NCI-H1436 (cell line): ENCODE measurements at places on chromosomes 16 and 17.

- no peak for DNase-seq
Observed at GRCh38 chr17:75872434-75873351, 5.7 kb downstream of the TRIM47 start.

GRCh38 chr16:53982631-53983042 is 278.7 kb downstream of the FTO start:
- no peak for DNase-seq

DNA sequence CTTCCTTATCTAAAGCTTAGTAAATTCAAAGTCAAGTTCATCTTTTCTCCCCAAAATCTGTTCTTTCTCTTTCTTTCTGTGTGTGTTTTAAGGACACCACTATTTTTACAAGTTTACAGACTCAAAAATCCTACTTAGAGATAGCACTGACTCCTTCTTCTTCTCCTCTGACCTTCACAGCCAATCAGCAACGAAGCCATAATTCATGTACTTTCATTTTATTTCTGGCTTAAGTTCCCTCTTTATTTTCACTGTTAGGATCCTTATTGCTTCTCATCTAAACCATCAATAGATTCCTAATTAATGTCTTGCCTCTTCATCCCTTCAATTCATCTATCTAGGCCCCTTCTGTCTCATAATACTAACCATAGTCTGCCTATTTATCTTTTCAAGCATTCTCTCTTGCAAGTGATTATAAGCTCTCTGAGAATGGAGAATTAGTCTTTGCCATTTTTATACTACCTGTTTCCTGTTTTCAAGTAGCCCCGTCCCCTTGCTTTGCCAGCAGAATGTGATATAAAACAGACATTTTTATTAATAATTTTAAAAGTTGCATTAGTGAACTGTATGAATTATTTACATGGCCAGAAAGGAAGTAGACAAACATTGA is 27.0 kb downstream of the CDC27 start:
- no peak for DNase-seq

DNA sequence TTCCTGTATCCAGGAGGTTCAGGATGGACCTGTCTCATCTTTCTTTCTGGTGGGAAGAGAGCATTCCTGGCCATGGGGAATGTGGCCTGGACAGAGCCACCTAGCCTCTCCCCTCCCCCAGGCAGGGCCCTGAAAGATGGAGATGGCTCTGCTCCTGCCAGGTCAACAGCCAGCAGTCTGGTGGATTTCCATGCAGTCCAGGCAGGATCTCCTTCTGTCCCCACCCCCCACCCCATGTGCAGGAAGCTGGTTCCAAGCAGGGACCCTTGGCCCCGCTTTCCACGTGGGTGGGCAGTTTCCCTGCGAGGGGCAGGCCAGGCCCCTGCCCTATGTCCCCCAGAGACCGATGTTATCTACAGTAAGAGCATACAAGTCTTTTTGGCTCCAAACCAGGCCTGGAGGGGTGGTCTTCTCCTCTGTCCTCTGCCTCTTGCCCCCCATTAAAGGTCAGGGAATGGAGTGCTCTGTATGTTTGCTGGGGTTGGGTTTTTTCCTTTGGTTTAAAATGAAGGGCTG is 240.5 kb downstream of the SEC14L1 start:
- DNase-seq = no peak

- DNase-seq = peak; percentile 41
Observed at GRCh38 chr17:48004983-48005382, 32.6 kb downstream of the COPZ2 start.

DNA sequence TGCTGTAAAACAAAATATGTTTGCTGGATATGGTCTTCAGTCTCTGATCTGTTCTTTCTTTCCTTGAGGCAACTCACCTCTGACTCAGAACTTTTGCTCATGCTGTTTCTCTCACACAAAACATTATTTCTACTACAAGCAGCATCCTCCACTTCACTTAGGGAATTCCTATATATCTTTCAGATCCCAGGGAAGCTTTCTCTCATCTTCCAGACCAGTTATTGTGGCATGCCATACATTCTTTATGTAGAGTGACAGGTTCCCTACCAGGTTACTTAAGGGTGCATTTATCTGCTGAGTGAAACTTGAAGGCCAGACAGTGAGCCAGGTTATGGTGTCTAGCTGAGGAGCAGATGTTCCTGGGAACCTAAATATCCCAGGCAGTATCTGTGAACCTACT is 1226.0 kb downstream of the CDH8 start:
- DNase-seq = no peak

DNA sequence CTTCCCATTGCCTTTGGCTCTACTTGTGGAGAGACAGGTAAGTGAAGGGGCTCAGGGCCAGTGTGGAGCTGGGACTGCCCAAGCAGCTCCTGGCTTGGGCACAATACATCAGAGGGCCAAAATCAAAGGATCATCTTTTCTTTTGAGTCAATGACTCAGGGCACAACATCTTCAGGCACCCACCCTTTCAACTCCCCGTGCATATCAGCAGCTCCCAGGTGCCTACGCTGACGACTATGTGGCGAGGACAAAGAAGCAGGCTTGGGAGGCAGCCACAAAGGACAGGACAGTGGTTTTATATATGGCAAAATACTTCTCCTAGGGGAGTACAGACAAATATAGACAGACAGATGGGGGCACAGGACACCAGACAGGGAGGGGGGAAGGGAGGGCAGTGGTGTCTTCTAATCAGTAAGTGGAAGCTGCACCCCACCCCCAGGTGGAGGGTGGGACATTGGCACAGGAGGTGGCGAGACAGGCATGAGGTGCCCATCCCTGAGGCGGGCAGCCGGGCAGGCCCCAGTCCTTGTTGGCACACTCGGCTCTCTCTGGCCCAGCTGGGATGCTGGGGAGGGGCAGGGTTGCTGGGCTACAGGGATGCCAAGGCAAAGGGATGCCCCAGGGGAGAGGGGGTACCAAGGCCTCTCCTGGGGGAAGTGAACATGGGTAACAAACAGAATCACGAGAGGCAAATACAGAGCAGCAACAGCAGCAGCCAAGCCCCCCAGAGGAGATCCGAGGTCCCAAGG is 7.7 kb upstream of the ARL5C start:
- DNase-seq = no peak

DNA sequence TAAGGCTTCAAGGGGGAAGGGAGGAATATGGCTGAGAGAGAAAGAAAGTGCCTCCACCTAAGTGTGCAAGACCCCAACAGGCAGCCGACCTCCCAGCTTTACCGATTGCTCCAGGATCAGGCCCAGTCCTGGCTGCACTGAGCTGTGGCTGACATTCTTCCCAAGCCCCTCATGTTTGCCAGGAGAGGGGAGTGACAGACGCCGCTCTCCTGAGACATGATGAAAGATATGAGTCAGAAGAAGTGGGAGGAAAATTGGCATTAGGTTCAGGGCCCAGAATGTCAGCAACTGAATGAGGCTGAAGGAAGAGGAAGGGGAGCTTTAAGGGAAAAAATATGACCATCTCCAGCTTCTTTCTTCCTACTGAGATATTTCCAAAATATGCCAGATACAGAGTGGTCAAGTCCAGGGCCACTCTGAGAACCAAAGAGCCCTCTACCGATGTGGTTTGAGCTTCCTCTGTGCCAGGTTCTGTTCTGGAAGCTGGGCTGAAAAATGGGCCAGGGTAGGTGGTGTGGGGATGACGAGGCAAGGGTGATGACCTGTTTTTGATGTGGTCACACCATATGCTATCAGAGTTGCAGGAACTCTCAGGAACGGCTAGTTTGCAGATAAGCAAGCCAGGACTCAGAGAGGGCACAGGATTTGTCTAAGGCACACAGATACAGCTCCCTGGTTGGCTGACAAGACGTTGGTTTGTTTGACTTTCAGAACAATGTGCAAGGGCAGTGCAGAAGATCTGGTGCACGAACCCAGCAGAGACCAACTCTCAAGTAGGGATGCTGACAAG is 176.7 kb downstream of the SOX9 start:
- DNase-seq = no peak

DNA sequence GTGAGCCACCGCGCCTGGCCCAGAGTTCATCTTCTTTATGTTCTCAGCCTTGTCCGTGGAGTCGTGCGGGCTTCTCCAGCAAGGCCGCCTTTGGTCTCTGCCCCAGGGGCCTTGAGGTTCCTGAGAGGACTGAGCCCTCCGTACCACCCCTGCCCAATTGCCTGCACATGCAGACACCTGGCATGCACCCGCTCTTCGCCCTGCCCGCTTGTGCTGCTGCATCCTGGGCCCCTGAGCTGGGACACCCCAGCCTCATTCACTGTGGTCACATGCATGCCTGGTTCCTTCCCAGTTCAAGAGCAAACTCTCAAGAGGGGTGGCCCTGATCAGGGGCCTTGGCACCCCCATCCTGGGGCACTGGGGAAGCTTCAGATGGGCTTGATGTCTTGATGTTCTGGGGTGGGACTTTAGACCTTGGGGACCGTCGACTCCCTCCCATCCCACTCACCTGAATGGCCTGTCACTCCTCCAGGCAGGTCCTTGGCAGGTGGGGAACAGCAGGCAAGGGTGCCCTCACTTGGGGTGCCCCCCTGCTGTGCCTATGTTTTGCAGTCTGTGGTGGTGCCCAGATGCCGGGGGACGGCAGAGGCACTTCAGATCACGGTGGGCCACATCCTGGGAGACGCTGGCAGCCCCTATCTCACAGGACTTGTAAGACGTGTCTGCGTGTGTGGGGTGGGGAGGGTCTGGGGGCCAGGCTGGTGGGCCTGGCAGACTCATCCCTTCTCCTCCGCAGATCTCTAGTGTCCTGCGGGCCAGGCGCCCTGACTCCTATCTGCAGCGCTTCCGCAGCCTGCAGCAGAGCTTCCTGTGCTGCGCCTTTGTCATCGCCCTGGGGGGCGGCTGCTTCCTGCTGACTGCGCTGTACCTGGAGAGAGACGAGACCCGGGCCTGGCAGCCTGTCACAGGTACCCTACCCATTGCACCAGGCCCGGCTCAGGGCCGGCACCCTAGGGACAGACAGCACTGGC is 12.7 kb upstream of the SPNS2 start:
- DNase-seq = no peak

- no peak for DNase-seq
Observed at GRCh38 chr17:42132941-42133340, 10.3 kb downstream of the HSPB9 start.

DNA sequence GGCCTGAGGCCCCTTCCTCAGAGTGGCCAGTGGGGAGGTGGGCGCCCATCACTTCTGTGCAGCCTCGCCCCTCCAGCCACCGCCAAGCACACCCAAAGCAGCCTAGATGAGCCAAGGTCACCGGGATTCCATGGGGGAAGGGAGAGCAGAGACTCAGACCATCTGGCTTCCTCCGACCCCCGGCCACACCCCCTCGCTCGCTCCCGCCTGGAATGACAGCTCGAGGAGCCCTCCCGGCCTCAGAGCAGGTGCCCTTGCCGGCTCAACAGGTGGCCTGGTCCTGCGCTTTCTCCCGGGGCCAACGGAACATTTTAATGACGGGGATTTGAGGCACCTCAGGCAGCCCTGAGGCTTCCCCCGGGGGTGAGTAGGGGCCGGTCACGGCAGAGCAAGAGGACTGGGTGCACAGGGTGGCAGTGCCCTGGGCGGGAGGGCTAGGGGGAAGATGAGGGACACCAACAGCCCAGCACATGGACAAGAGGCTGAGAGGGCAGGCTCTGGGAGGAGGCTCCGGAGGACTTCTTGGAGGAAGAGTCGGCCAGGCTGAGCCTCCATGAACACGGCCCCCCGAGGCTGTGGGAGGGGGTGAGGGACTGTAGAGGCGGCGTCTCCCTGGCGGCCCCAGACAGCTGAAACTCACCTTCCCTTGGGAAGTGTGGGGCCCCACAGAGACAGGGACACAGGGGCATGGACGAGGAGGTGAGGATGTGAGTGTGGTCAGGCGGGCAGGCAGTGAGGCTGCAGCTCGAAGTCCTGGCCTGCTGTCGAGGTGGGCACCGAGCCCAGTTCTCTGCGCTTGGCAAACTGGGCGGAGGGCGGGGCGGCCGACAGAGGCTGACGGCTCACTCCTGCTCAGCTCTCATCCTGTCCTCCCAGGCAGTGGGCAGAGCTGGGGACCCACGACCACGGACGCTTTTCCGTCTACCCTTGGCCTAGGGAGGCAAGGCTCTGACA is 12.5 kb upstream of the C1QTNF8 start:
- DNase-seq = no peak

- DNase-seq = no peak
Observed at GRCh38 chr16:72743011-72743761, 304.7 kb downstream of the ZFHX3 start.

DNA sequence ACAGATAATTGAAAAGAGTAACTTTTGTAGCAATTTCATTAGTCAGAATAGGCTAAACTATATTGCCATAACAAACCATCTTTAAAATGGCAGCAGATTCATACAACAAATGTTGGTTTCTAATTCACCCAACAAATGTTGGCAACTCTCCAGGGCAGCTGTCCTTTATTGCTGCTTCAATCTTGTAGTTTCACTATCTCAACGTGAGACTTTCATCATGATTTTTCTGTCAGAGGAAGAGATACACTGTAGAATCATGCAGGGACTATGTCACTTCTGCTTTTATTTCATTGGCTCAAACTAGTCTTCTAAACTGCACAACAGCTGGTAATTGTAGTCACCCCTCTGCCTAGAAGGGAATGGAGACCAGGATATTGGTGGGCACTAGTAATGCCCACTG is 174.2 kb downstream of the TANC2 start:
- no peak for DNase-seq

DNA sequence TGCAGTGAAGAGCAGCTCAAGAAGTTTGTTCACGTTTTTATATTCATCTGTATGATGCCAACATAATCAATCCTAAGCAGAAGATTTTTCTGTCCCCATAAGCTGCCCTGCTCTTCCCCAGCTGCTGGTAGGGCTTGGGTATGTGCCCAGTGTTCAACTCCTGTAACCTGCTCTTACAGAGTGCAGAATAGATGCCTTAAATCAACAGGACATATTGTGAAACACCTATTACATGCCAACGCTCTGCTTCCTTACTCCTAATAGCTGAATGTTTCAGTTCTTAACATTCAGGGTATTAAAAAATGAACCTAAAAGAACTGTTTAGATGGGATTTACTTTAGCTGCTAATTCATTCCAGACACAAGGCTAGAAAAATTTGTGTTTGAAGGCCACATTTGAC is 190.9 kb downstream of the HS3ST3A1 start:
- DNase-seq = no peak

GRCh38 chr17:78414178-78415162 is 36.0 kb downstream of the PGS1 start:
- no peak for DNase-seq

DNA sequence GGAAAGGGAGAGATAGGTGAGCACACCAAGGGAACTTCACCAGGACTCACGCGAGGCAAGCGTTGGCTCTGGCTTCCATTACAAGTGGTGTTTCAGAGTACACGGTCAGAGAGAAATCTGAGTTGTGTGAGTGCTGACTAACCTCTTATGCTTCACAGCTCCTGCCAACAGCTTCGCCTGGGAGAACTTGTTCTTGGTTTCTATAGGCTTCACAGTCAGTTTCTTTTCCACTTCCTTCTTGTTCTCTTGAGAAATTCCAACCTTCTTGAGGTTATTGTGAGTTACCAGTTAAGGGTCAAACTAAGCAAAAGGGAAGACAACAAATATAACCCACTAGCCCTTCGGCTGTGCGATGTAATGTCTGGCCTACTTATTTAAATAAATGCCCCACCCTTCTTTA is 18.9 kb downstream of the PSME3IP1 start:
- no peak for DNase-seq
